Osteoblast (primary cell): ENCODE measurements at places on chromosomes 1 and 21. TPM values are rescaled to one million over a fixed set of nuclear protein-coding genes. Genes with fewer than 3 reads are reported as not detected.

DNA sequence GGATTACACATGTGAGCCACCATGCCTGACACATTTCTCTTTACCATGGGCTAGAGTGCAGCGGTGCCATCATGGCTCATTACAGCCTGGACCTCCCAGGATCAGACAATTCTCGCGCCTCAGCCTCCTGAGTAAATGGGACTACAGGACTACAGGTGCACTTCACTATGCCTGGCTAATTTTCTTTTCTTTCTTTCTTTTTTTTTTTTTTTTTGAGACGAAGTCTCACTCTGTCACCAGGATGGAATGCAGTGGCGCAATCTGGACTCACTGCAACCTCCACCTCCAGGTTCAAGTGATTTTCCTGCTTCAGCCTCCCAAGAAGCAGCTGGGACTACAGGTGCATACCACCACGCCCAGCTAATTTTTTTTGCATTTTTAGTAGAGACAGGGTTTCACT, 14.8 kb upstream of the KIF1B start:
- DNase-seq = no peak

GRCh38 chr1:72063364-72064044, 218.8 kb downstream of the NEGR1 start:
- DNase-seq = no peak

- no peak for DNase-seq
These were observed 90.2 kb downstream of the ESRRG start for GRCh38 chr1:216632980-216633379.

- no peak for DNase-seq
These were observed 143.5 kb downstream of the SYT14 start for GRCh38 chr1:210081494-210081893.

OR2T4 gene
- total RNA-seq = not detected in 2 replicates
